ENCODE measurements at places on chromosomes 1 and 21.
A peak's percentile ranks its signal among the peaks of the same experiment; 100 is the strongest.

DNA sequence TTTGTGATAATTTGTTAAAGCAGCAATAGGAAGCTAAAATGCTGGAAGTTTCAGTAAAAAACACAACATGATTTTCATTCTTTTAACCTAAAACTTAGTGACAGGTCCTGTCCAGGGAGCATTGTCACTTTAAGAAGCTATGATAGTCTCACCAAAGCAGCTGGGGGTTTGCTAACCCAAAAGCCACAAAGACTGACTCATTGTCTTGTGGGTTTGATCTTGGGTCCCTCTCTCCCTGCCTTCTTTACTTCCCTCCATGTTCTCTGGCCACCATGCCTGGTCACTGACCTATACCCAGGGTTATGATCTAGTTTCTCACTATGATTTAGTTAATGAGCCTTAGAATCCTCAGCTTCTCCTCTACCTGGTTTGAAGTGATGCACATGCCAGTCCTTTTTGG lies 213.5 kb upstream of the PTGFR start:
- no peak for DNase-seq

- no peak for DNase-seq
Measured at GRCh38 chr1:108568589-108568988, 8.7 kb downstream of the EEIG2 start.

DNA sequence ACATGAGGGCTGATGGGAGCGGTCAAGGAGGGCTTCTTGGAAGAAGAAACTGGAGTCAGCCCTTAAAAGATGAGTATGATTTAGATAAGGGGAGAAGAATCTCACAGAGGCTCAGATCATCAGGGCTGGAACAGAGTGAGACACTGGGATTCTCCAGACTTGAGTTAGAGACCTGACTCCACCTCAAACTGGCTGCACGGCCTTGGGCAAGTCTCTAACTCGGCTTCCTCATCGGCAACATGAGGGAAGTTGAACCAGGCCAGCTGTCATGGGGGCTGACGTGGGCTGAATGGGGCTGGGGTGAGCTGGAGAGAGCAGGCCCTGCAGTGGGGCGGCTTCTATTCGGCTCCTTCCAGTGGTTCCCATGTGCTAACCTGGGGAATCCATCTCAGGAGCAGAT lies 2.5 kb downstream of the C1QC start:
- DNase-seq = no peak

- no peak for DNase-seq
Measured at GRCh38 chr1:185080422-185080821, 35.1 kb downstream of the RNF2 start.

- no peak for DNase-seq
Measured at GRCh38 chr1:77639056-77639455, 43.4 kb downstream of the ZZZ3 start.

DNA sequence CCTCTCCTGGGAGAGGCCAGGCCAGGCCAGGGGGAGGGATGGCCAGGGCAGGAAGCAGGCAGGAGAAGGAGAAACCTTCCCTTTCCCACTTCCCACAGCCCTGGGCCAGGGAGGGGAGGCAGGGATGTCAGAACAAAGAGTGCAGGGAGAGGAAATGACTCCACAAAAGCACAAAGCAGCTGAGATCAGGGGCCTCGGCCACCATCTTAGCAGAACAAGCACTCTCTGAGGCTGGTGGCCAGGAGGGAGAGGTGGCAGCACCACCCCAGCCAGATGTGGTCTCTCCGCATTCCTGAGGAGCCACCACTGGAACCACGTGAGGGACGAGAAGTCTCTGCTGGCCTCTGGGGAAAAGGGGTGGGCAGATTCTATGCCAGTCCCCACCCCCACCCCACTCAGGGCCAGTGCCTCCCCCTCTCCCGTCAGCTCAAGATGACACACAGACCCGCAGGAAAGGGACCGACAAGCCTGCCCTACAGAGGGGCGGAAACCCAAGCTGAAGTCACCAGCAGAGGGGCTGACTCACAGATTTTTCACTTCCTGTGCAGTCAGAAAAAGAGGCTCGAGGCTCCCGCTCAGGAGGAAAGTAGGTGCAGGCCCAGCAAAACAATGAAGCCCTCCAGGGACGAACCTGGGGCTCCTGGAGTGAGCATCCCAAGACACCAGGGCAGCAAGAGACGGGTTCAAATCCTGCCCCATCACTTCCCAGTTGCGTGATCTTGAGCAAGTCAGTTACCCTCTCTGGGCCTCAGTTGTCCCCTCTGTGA lies 24.1 kb upstream of the ALDH4A1 start:
- peak; percentile 63 for DNase-seq

DNA sequence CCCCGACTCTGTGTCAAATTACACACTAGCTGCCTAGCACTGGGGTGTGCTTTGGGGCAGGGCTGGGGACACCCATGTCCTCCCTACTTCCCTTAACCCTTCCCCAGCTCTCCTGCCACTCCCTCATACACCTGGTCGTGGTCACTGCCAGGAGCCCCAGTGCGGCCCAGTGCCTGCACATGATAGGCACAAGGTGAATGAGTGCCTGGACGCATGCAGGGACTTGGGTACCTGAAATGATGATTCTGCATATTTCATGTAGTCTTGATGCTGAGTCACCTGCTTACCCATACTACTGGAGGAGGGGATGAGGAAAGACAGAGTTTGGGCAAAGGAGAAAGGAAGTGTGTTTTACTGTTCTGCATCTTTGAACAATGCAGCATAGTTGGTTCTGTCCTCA lies 1.5 kb upstream of the VANGL2 start:
- DNase-seq = no peak

- no peak for DNase-seq
Measured at GRCh38 chr1:203425663-203425975, 50.0 kb upstream of the PRELP start.

GRCh38 chr1:151611288-151611790 lies 511 bp upstream of the SNX27 start:
- DNase-seq = peak; percentile 51

DNA sequence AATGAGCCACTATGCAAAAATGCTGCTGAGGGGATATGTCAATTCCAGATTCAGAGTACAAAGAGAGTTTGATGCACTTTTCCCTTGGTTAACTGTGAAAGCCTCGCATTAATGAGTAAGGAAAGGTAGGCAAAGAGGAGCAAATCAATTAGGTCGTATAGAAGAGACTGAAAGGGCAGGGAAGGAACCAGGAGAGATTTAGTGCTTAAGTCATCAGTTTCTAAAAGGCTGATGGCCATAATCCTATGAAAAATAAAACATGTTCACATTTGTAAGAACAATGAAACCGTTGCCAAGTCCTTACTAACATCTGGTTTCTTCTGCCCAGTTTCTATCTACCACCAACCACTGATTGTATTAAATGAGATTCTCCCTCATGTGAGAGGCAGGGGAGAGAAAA lies 118.4 kb upstream of the PALMD start:
- no peak for DNase-seq

DNA sequence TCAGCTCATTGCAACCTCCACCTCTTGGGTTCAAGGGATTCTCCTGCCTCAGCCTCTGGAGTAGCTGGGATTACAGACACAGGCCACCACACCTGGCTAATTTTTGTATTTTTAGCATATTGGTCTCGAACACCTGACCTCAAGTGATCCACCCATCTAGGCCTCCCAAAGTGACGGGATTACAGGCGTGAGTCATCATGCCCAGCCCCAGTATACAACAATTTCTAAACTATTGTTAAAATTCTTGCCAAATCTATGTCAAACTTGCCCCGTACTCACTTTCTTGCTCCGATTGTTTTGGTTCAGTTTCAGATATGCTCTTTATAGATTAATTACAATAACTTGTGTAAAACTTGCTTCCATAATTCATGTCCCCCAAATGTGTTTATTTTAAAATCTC lies 4.1 kb downstream of the RGS18 start:
- no peak for DNase-seq

GRCh38 chr1:225155555-225155954 lies 226.1 kb downstream of the DNAH14 start:
- DNase-seq = no peak

- DNase-seq = no peak
Measured at GRCh38 chr1:46684670-46685069, 13.0 kb downstream of the TEX38 start.

Measured in mucosa of gallbladder (tissue), 1 donor.